ENCODE measurements at places on chromosomes 7 and 10.

GRCh38 chr7:39535064-39535463 lies 31.1 kb upstream of the YAE1 start:
- DNase-seq = no peak

DNA sequence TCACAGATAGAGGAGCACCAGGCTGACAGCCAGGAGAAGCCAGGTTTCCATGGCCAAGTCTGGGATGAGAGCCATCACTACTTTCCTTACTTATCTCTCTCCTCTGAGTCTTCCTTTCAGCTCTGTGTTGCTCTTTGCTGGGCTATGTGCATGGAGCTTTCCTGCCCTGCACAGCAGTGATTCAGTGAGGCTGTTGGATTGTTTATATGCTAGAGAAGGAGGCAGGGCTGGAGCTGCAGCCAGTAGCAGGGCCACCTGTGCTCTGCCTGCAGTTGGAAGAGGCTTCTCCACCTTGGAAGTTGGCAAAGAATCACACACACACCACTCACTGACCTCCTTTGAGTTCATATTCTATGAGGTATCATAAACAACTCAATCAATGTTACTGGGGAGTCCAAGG lies at the start of gene CYP3A4:
Gene CYP3A4 (minus strand): TSS at position 178 of the 400 bp plus-strand sequence. CDS start 103 bp downstream, at position 75.
- DNase-seq = no peak

DNA sequence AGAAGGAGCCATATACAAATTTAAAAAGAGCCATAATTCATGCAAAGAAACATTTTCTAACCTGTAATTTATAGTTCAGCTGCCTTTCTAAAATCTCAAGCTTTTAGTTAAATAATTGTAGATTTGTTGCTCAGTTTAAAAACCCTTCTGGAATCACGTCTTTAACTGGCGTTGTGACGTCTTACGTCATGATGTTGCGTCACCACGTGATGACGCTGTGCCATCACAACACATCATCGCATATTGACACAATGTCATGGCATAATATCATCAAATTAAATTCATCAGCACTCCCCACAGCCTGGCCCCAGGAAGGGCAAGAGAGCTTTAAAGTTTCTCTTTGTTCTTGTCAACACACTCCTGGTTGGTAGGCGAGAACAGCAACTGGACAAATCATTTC lies 194.8 kb downstream of the GRM8 start:
- DNase-seq = no peak

GRCh38 chr7:101564778-101565211 lies 64.3 kb downstream of the MYL10 start:
- DNase-seq = no peak

GRCh38 chr7:95411036-95411435 lies 14.9 kb upstream of the PON3 start:
- no peak for DNase-seq

DNA sequence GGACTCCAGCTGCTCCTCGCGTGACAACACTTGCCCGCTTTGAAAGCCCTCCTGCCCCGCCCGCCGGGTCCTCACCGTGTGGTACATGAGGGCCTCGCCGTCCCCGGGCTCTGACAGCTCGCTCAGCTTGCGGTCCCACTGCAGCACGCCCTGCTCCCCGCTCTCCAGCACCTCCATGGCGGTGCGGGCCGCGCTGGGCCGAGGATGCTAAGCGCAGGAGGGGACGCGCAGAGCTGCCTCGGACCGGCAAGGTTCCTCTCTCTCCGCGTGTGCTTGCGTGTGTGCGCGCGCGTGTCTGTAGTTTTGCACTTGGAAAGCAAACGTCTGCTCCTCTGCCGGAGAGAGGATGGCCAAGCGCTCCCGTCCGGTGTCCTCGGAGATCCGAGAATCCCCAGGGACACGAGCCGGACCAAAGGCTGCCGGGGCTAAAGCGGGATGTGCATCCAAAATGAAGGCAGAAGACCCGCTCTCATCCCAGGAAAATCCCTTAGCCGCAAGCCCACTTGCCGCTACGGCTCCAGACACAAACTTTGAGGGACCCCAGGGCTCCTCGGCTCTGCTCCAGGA lies at the start of gene CREB3L2:
Gene CREB3L2 (minus strand): TSS at position 558 of the 567 bp plus-strand sequence. CDS start 381 bp downstream, at position 177.
- peak; percentile 47 for DNase-seq

GRCh38 chr10:7338469-7338868 lies 72.4 kb downstream of the SFMBT2 start:
- DNase-seq = no peak

GRCh38 chr7:24299192-24299591 lies 15.2 kb downstream of the NPY start:
- no peak for DNase-seq

DNA sequence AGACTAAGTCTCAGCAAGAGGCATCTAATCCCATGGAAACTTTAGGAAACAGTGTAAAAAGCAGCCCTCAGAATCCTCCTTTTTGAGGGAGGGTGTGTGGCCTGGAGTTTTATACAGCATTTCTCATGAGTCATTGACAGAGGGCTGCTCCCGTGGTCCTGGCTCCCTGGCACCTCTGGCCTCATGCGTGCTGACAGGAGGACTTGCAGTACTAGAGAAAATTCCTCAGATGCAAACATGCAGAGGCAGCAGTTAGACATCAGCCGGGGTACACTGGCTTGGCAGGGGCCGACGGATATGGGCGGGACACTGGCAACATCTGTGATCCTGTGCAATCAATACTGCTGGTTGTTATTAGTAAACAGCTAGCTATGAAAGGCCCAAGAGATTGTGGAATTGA lies 925.1 kb upstream of the CELF2 start:
- no peak for DNase-seq

GRCh38 chr7:103679151-103680132 lies 233.4 kb upstream of the SLC26A5 start:
- no peak for DNase-seq

DNA sequence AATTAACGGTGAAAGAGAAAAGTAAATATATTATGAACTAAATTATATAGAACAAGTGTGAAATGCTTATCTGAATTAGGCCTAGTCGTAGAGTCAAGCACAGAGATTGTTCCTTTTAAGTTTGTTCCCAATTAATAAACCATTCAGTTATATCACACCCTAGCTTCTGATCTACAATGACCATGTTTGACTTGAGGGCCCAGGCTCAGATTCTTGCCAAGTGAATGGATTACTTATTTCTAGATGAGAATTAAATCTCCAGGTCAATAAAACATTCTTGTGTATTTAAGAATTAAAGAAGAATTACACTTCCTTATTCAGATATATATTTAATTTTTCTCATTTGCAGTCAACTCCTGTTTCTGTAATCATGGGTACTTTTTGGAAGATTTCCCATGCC lies 37.4 kb upstream of the ARL4A start:
- no peak for DNase-seq

DNA sequence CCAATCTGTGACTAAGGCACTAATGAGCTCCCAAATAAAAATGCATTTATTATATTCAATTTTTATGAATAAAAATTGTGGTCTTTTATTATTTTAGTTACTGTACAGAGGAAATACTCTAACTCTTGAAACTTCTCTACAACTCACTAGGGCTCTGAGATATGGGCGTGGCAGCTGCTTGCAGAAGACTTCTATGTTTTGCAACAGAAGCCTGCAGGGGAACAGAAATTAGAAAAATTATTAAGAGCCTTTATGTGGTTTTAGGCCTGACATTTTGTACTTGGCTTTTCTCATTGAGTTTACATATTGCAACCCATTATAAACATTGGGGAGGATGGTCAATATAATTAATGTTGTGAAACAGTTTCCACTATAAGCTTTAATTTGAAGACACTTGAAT lies 581.4 kb downstream of the TNS3 start:
- DNase-seq = no peak

DNA sequence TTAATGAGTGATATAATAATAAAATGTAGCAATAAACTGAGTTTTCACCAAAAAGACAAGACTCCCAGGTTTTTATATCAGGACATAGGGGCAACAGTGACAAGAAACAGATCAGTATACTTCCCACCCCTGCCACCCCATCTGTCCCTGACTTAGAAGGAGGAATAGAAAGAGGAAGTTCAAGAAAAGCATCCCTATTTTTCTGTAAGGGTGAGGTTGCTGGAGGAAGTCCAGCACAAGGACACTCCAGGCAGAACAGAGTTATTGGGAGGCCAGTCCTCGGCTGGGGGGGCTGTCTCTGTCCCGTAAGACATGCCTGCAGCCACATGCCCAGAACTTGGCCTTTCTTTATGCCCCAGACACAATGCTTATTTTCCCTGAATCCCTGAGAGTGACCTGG lies 16.5 kb upstream of the TLX1 start:
- peak; percentile 12 for DNase-seq

- DNase-seq = no peak
These were observed 228.6 kb downstream of the MGMT start for GRCh38 chr10:129695671-129696070.

GRCh38 chr10:77600640-77601039 lies 37.0 kb downstream of the KCNMA1 start:
- DNase-seq = no peak

- DNase-seq = no peak
These were observed 554.8 kb downstream of the SORCS1 start for GRCh38 chr10:106609470-106610266.

GRCh38 chr10:104100795-104101194 lies 15.1 kb upstream of the COL17A1 start:
- no peak for DNase-seq

GRCh38 chr7:106139265-106140251 lies 27.4 kb upstream of the SYPL1 start:
- DNase-seq = no peak

DNA sequence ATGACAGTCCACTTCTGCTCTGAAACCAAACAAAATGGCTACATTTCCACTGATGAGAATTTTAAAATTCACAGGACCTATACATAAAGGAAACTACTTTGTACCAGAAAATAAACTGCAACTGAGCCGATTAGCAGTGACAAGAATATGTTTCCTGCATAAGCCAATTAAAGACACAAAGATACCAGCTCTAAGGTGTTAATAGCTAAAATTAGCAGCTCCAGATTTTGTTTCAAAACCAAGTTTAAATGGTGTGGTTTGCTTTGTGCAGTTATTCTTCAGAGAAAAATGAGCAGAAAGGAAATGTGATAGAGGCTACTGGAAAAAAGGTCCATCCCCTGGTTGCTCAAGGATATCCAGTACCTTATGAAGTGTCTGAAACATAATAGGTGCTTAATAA lies 123.2 kb downstream of the ANK3 start:
- no peak for DNase-seq

DNA sequence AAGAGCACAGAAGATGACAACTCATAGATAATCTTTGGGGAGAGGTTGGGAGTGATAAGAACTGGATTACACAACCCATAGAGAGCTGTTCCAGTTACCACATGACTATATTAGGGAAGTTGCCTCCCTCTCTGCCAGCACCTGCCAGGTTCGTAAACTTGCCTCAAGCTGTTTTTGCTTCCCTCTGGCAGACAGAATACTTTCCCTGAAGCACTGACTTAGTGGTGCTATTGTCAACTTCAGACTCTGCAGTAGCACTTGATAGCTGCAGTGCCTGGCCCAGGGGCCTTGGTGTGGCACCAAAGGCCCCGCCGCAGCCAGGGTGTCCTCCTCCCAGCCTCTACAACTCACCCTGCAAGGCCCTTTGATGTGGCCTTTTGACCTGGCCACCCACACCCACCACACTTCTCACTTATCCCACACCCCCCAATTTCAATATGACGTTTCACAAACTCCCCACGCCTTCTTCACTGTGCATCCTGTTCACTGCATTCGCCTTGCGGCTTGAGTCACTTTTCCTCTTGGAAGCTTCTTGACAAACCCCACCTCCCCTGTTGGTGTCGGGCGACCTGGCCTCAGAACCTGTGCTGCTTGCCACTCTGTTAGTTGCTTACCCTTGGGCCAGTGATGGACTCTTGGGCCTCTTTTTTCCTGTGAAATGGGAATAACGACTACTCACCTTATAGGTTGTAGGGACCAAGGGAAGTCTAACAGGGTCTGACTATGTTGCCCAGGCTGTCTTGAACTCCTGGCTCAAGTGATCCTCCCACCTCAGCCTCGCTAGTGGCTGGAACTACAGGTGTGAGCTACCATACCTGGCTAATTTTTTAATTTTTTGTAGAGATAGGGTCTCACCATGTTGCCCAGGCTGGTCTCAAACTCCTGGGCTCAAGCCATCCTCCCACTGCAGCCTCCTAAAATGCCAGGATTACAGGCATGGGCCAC lies 50.2 kb upstream of the PODXL start:
- no peak for DNase-seq

GRCh38 chr7:99196536-99197258 lies 11.2 kb downstream of the KPNA7 start:
- no peak for DNase-seq

GRCh38 chr10:116757246-116757645 lies 14.9 kb upstream of the HSPA12A start:
- no peak for DNase-seq

DNA sequence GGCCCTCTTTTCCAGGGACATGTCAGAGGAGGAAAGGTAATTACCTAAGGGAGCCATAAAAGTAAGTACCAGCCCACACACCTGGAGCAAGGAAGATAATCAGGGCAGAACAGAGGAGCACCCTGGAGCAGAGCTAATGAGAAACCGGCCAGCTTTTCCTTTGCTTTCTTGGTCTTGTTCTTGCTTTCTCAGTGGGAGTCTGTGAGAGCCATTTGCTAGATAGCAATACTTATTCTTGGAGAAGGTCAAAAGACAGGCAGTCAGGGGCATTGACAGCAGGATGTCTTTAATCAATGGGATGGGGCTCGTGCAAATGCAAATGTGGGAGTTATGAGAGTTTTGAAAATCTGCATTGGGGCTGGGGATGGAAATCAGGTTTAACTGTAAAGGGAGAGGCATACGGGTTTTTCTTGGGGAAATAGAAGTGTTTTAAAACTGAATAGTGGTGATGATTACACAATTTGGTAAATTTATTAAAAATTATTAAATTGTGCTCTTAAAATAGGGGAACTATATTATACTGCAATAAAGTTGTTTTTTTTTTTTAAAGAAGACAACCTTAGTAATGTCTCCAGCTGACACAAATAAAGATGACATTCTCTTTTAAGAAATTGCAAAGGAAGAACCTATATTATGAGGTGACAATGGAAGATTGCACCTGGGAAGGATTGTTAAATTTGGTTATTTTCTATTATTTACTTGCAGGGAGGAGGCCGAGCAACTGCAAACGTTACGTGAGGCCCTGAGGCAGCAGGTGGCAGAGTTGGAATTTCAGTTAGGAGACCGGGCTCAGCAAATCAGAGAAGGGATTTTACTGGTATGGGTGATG lies 35.6 kb upstream of the PPP1R17 start:
- DNase-seq = no peak

- DNase-seq = peak; percentile 89
These were observed 70.7 kb downstream of the PRKAG2 start for GRCh38 chr7:151806204-151806603.

GRCh38 chr7:90701771-90702170 lies 105.7 kb downstream of the CDK14 start:
- no peak for DNase-seq

- DNase-seq = no peak
These were observed 35.3 kb downstream of the ARID5B start for GRCh38 chr10:61936770-61937169.

Measured in CD14-positive monocyte (primary cell).